ENCODE measurements at places on chromosomes 4 and X.
A peak's percentile ranks its signal among the peaks of the same experiment; 100 is the strongest.

DNA sequence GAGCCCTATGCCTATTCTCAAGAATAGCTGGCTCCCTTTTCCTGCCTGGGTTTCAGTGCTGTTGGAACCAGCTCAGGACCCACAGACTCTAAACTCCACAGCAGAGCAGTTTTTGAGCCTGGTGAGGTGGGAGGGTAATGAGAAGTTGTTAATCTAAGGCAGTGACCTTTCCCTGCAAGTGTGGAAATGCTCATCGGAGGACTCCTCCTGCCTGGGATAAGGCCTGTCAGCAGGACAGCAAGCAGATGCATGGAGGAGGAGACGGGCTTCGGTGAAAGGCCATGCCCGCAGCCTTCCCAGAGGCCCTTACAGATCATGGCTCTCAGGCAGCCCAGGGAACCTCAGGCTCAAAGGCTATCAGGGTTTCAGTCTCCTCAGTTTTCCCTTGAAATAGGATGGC is 70.0 kb upstream of the SHISA3 start:
- no peak for DNase-seq

DNA sequence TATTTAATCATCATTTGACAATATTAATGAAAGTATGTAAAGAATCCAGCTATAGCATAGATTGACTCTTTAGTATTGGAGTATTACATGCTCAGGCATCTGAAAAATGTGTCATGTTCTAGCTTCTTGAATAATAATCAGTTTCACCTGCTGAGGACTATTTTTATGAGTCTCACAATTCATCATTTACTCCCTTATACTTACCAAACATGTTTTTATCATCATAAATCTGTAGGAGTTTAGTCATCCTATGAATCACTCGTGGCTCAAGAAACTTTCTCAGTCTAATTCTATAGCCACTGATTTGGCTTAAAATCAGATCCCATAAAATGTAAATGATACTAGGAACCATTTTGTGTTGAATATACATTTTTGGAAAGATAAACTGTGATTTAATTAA is 1616.1 kb downstream of the C4orf33 start:
- peak; percentile 0 for DNase-seq

DNA sequence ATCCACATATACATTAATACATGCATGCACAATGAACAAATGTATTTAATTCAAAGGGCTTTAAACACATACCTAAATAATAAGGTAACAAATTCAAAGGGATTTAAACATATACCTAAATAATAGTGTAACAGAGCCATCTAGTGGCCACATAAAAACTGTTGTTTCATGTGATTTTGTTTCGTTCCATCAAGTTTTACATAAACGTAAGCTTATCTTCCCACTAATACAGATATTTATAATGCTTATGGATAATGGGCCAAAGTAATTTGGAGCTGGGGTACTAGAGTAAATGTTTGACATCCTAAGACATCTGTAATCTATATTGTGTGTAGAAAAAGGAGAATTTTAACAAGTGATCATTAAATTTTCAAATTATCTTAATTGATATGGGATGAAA is 82.3 kb downstream of the PRSS12 start:
- DNase-seq = peak; percentile 45

DNA sequence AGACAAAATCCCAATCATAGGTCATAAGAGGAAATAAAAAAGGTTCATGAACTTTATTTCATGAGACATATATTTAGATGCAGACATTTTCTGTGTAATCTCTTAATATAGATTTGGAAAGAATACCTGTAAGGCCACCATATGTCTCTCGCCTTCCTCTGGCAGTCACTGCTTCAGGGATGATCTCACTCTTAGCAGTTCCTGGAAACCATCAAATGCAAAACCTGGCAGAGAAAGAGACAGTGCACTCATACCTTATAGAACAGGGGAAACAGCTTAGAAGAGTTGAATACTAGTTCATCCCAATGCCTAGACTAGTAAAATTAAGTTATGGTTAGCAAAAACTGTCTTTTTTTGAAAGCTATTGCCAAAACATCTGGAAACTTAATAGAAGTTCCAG is 243.3 kb downstream of the GASK1B start:
- DNase-seq = no peak

DNA sequence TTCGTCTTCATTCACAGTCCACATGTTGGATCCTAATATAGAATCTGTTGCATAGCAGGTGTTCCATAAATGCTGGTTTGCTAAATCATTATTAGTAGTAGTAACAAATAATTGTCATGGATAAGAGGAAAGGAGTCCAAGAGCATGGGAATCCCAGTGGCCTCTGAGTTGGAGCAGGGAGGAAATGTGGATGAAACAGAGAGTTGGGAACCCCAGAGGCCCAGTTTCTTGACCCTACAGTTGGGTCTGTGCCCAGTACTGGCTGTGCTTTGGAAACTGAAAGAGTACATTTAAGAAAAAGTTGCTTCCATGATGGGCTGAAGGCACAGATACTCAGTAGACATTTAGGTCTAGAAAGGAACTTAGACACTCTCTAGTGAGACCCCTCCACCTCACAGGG is 149.4 kb upstream of the PSAPL1 start:
- DNase-seq = no peak

DNA sequence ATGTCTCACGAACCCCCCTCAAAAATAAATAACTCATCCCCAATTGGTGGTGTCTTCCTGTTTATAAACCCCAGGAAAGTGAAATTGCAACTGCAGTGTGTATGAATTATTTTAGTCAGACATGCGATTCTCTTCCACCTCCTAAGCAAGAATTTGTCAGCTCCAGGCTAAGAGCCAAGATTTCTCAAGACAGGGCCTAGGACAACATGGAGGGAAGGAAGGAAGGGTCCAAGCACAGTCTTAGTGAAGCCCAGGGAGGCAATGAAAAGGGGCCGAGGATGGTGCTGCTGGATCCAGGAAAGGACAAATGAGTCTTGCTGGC is 20.0 kb downstream of the SH3KBP1 start:
- DNase-seq = no peak

GRCh38 chr4:145956288-145956890 is 17.8 kb upstream of the ZNF827 start:
- DNase-seq = peak; percentile 56

- DNase-seq = no peak
Observed at GRCh38 chr4:15327311-15328298, 100.2 kb upstream of the C1QTNF7 start.

DNA sequence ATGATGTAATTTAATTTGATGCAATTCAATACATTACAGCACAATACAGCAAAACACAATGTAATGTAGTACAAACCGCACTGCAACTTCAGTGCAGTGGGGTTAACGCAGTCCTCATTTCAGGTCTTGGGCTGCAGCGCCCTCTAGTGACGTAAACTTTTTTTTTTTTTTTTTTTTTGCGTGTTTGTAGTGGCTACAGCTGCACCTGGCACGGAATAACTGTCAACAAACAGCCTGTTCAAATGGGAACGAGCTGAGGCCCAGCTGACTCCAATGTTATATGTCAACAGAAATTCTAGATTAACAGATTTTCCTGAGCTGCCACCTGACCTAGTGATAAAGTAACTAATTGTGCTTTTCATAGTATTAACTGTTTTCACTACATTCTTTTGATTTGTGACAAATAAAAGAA is 33.5 kb upstream of the RASSF6 start:
- peak; percentile 48 for DNase-seq

- no peak for DNase-seq
Observed at GRCh38 chr4:114691865-114692264, 93.3 kb downstream of the UGT8 start.

DNA sequence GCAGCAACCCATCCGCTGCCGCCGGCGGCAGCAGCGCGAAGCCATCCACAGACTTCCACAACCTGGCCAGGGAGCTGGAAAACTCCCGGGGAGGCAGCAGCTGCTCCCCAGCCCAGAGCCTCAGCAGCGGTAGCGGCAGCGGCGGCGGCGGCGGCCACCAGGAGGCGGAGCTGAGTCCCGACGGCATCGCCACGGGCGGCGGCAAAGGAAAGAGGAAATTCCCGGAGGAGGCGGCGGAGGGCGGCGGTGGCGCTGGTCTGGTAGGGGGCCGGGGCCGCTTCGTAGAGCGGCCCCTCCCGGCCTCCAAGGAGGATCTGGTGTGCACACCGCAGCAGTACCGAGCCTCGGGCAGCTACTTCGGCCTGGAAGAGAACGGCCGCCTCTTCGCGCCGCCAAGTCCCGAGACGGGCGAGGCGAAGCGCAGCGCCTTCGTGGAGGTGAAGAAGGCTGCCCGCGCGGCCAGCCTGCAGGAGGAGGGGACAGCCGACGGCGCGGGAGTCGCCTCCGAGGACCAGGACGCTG is 4.9 kb downstream of the PRDM8 start:
- peak; percentile 55 for DNase-seq

DNA sequence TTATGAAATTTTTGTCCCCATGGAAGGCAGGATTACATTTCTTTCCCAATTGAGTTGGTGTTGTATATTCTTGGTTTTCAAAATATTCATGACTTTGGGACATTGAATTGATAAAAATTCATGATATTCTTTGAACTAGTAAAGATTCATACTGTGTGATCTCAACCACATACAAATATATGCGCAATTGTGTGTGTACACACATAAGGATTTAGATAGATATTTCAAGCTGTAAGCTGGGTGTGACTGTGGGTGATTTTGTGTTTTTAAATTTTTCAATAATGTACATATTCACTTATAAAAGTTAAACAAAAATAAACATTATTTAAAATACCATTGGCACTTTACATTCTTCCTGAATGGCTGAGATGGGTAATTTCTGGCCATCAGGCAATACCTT is 19.5 kb upstream of the VSIG1 start:
- no peak for DNase-seq

GRCh38 chrX:152206426-152206825 is 68.0 kb upstream of the MAGEA10 start:
- no peak for DNase-seq

DNA sequence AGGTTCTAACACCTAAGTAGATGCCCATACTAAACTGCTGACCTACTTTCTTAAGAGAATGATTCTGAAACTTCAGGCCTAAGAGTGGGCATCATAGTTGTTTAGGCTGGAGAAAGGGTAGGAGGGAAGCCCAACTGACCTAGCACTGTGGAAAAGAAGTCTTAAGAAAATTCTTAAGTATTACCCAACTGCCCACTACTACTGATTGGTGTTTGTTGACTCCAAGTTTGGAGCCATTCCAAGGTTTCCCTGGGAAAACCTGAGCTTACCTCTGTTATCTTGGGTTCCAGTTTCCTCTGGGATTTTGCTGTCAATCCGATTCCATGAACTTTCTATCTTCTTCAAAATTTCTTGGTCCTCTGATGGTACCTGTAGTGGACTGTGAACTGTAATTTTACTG is 23.9 kb downstream of the ANKRD17 start:
- no peak for DNase-seq

DNA sequence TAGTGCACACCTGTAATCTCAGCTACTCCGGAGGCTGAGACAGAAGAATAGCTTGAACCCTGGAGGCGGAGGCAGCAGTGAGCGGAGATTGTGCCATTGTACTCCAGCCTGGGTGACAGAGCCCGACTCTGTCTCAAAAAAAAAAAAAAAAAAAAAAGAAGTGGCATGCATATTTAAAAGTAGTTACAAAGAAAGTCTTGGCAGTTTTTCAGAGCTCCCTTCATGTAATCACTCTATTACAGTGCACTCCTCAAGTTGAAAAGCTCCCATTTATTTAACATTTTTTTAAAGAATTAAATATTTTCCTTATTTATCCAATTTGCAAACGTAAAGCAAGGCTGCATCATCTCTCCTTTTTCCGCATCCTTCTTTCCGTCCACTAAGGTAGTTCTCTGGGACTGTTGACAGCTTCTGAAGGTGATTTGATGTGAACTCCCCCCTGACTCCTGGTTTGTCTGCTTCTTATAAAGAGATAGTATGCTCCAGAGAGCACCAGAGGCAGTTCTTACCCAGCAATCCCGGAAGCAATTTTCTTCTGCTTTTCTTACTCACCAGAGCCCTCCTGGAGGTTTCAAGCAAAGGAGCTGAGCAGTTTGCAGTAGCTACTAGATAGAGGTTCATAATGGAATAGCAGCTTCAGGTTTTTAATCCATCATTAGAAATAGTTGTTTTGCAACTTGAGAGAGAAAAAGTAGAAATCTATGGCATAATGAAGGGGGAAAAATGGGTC is 151.0 kb downstream of the PALLD start:
- no peak for DNase-seq

DNA sequence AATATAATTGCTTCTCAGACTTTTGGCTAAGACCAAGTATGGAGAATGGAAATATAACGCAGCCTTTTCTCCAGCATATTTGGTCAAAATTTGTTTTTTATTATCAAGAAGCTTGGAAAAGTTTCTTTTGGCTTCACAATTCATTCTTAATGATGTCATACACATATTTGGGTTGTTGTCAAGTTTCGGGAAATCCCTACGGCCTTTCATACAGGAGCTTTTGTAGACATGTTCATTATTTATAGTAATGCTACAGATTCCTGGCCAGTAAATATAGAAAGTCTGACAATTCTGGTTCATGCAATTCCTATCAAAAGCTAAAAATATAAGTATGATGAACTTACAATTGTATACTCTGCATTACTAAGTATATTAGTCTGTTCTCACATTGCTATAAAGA is 112.9 kb downstream of the IRF2 start:
- DNase-seq = no peak

DNA sequence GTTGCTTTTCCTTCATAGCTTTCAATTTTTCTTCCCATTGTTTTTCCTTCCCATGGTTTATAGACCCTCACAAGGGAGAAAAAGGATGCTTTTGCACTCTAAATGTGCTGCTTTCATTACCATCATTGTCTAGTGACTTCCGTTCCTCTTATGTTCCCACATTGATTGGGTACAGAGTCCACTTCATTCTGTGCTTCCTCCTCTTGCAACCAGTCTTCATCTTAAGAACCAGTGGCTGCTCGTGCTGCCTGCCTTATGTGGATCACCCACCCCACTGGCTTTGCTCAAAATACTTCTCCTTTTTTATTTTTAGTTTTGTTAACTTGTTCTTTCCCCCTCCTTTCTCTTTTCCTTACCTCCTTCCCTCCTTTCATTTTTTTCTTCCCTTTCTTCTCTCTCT is 76.5 kb upstream of the BOD1L1 start:
- DNase-seq = no peak

DNA sequence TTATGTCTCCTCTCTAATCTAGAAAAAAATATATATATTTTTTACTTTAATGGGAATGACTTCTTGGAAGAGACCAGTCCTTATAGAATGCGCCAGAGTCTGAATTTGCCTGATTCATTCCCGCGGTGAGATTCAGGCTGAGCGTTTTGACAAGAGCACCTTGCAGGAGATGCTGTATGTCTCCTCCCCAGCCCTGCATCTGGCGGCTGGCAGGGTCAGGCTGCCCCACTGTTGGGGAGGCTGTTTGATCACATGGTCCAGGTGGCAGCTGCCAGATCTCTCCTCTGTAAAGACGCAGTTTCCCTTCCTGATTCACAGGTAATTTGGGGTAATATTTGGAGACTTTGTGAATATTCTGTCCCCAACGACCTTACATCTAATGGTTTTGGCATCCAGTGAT is 9.7 kb downstream of the PDZD4 start:
- DNase-seq = no peak

GRCh38 chrX:21986596-21986995 is 45.5 kb upstream of the PHEX start:
- no peak for DNase-seq

DNA sequence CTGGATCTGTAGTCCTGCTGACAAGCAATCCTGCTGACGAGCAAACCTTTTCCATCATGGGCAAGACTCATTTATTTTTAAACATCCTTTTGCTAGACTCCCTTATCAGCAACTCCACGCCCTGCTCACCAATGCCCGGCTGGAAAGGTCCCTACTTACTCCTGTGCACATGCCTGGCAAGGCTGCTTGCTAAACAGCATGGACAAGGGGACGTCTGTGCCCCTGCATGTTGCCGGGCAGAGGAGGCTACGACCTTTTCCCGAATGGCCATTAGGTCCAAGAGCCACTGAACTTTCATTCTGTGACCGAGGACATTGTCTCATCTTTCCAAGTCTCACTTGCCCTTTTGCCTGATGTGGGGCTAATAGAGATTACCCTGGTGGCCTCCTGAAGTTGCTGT is 98.6 kb downstream of the MGST2 start:
- peak; percentile 18 for DNase-seq
